SK-N-DZ (cell line): ENCODE measurements at places on chromosomes 5 and 9.

GRCh38 chr5:33343676-33344327 lies 97.0 kb upstream of the TARS1 start:
- no peak for DNase-seq

GRCh38 chr9:121819428-121820231 lies 168.2 kb downstream of the DAB2IP start:
- DNase-seq: peak; percentile 51

DNA sequence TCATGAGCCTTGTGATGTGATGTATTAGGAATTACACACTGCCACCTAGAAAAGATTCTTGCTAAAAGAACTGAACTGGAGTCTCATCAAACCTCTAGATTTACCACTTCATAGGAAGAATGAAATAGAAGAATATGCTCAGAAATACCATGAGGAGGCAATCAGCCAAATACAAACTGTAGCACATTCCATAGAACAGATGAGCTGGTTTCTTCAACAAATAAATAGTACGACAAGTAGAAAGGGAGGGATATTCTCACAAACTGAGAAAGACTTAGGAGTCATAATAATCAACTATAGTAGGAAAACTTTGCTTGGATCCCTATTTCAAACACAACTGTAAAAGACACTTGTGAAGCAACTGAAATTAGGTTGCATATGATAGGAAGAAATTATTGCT lies 15.4 kb downstream of the PLGRKT start:
- no peak for DNase-seq

DNA sequence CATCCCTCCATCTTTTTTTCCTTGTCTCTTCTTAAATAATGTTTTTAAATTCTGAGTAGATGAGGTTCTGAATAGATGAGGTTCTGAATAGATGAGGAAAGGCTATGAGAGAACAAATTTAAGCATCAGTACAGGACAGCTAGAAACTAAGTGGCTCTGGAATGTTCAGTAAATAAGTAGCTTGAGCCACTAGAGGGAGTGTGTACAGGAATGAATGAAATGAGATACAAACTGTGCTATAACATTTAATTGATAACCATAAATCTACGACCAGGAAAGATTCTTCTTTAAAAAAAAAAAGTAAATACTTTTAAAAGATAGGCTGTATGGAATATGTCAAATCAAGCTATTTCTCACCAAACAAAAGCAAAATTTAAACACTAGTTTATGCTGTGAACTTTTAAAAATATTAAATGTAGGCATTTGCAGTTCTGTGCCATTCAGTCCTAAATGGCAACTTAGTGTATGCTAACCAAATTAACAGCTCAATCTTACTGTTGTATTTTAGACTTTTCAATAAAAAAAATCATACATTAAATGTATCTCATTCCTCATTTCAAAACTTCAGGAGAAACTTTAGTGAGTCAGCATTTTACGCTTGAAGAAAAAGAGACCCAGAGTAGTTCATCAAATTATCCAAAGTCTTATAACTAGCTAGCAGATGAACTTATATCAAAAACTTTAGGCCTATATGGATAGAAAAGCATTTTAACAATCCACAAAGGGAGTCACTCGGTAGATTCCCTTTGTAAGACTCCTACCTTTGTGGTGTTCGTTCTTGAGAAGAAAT lies 70.4 kb upstream of the SNX2 start:
- DNase-seq: peak; percentile 26

GRCh38 chr5:118894709-118895108 lies 93.6 kb downstream of the DTWD2 start:
- no peak for DNase-seq

DNA sequence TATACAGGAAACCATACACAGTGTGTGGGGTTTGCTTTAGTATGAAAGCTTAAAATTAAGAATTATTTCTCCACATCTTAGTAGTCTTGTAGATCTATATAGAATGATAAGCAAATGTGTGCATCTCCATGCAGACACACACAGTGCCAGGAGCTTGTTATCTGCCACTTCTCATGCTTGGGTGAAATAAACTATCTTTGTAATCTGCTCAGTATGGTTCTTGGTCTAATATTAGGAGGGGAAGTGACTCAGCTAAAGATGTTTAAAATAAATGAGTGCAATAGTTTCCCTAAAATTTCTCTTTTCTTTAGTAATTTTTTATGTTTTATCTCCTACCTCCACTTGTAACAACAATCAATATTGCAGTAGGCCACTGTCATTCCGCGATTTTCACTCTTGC lies 689.6 kb downstream of the TAF11L14 start:
- no peak for DNase-seq

- peak; percentile 70 for DNase-seq
Measured at GRCh38 chr9:36407122-36407723, 7.2 kb upstream of the RNF38 start.
